HT1080 (cell line): ENCODE measurements at places on chromosomes 5 and 9.
A peak's percentile ranks its signal among the peaks of the same experiment; 100 is the strongest.

DNA sequence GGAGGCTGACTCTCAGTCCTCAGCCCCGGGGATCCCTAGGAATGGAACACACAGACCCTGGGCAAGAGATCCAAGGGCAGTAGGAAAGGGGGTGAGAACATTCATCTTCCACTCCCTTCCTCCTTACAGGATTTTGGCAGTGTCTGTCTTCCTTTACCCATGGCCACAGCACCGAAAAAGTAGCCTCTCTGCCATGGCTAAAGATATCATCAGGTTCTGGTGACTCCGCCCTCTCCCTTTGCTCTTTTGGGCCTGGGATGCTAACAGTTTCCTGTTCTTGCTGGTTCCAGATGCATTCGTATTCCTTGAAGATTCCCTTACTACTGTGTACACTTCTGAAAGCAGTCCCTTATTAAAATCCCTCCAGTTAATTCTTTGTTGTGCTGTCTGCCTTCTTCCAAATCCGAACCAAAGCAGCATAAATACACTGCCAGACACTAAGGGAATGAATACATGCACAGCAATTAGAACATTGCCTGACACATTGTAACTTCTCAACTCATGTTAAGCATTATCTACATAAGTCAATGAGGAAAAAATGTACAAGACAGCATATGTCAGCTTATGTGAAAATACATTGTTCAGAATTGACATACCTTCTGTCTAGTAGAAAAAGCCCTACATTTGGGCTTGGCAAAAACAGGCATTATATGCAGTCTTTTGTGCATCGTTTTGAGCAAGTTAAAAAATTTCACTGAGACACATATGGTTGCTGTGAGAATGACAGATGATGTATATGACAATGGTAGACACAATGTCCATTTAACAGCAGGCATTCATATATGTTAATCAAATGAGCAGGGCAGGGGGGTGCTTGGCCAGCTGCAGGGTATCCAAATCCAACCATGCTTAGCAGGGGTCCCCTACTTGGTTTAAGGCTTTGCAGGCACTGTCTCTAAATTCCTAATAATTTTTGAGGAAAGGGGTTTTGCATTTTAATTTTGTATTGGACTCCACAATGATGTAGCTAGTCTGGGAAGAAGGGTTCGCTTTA lies 58.8 kb upstream of the RAI14 start:
- no peak for DNase-seq

DNA sequence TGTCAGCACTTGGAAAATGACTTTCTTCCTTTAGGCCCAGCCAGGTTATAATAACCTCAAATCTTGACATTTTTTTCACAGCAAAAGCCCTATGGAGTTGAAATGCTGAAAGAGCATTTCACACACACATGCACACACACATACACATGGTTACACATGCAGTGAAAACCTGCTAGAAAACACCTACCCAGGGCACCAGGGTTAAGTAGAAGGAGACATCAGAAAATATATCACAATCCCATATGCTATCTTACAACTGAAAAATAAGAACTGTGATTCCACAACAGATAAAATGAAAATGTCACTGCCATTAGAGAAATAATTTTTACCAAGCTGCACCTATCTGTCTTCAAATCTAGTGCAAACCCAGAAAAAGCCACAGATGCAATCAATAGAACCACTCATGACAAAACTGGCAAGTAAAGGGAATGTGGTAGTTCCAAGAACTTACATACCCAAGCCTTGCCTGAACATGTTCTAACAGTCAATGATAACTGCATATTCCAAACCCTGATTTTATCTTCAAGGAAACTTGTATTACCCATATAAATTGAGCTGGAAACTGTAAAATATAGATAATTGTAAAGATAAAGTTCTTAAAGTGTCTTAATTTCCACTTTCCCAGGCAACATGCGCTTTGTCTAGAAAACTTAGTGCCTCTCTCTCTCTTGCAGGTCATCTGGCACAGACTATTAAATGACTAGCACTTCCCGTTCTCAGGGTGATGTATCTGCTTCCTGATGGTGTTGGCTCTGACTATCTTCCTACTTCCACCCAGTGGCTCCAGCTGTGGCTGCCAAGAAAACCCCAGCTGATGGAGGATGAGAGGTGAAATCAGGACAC lies 250.2 kb upstream of the PTGER4 start:
- DNase-seq = peak; percentile 52

- DNase-seq = no peak
Observed at GRCh38 chr5:17400724-17401469, 97.1 kb upstream of the TAF11L2 start.

- DNase-seq = no peak
Observed at GRCh38 chr5:57175551-57176309, 1.9 kb downstream of the GPBP1 start.

DNA sequence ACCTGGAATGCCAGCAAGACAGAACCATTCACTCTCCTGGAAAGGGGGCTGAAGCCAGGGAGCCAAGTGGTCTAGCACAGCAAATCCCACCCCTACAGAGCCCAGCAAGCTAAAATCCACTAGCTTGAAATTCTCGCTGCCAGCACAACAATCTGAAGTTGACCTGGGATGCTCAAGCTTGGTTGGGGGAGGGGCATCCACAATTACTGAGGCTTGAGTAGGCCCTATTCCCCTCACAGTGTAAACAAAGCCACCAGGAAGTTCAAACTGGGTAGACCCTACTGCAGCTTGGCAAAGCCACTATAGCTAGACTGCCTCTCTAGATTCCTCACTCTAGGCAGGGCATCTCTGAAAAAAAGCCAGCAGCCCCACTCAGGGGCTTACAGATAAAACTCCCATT lies 17.3 kb downstream of the RIGI start:
- no peak for DNase-seq

DNA sequence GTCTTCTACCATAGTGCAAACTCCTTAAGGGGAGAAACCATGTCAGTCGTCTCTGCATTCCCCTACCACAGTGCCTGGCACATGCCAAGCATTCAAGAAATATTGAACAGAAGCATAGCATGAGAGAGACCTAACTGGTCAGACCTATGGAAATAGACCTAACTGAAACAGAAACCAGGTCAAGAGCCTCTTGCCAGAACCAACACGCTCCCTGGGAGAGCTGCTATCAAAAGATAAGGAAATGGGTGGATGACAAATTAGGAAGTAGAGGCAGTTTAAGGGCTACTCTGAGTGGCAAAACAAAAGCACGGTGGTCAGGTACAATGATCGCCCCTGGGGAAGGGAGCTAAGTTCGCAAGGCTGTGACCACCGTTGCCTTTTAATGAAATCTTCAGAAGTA lies 66.0 kb upstream of the SMIM15 start:
- no peak for DNase-seq

DNA sequence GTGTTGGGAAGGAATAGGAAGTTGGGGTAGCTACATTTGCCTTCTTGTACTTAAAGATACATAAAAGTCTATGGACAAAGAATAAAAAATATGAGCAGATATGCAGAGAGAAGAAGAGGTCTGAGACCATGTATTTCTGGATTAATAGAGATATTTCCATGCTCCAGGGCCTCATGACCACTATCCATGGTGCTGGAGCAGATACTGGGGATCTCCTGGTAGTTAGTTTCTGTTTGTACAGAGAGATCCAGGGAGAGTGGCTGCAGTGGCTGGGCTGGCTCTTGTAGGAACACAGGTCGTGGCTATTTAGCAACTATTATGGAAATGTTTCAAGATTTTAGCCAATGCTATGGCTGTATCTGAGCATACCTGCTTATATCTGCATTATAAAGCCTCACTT lies 184.2 kb upstream of the TMEM161B start:
- DNase-seq = no peak
